CD4-positive, alpha-beta T cell (primary cell): ENCODE measurements at places on chromosomes 16 and 17. TPM values are rescaled to one million over a fixed set of nuclear protein-coding genes. Genes with fewer than 3 reads are reported as not detected.

Gene SLC38A10
- total RNA-seq: 26.4 TPM

Gene MEOX1
- 0.41 TPM for total RNA-seq

Gene TNFSF13
- total RNA-seq: 1.7 TPM

Gene MT1X
- 10.9 TPM for total RNA-seq

Gene ODF4
- total RNA-seq: not detected

Gene EPOP
- total RNA-seq: 0.34 TPM

Gene KRTAP9-4
- total RNA-seq: not detected

Gene LRRC36
- not detected for total RNA-seq

Gene TBX4
- total RNA-seq: not detected

Gene ZNF597
- total RNA-seq: 2.5 TPM

Gene NXPH3
- not detected for total RNA-seq

Gene SPEM1
- not detected for total RNA-seq

Gene SMTNL2
- not detected for total RNA-seq

Gene KRT15
- total RNA-seq: not detected

Gene MGAT5B
- 0.77 TPM for total RNA-seq

Gene GSDMA
- total RNA-seq: not detected

Gene CBX8
- total RNA-seq: 6.5 TPM

Gene VAT1
- total RNA-seq: 27.5 TPM

Gene ACSM2A
- total RNA-seq: not detected

Gene ZFP3
- total RNA-seq: 2.4 TPM

Gene PERCC1
- total RNA-seq: 0.30 TPM

Gene CORO6
- 2.8 TPM for total RNA-seq

Gene PRKCB
- 64.7 TPM for total RNA-seq

Gene KRT31
- not detected for total RNA-seq

Gene GAS2L2
- 0.19 TPM for total RNA-seq

Gene DOC2B
- total RNA-seq: 0.34 TPM

Gene BCO1
- total RNA-seq: not detected

Gene ODAD4
- total RNA-seq: 2.2 TPM

Gene NOS2
- total RNA-seq: not detected

Gene TMIGD1
- total RNA-seq: not detected

Gene RNFT1
- 19.9 TPM for total RNA-seq

Gene KRTAP4-5
- not detected for total RNA-seq

Gene SEZ6L2
- not detected for total RNA-seq

Gene PPL
- total RNA-seq: not detected

Gene UQCRC2
- total RNA-seq: 146 TPM

Gene PRSS33
- not detected for total RNA-seq

Gene TK1
- total RNA-seq: 0.78 TPM

Gene ZNF205
- not detected for total RNA-seq

Gene OTOP2
- total RNA-seq: not detected

Gene EPX
- not detected for total RNA-seq

Gene KRTAP2-2
- not detected for total RNA-seq

Gene KCNJ2
- not detected for total RNA-seq

Gene SLC16A6
- 9.5 TPM for total RNA-seq
